ENCODE measurements at places on chromosomes 5 and 9.

DNA sequence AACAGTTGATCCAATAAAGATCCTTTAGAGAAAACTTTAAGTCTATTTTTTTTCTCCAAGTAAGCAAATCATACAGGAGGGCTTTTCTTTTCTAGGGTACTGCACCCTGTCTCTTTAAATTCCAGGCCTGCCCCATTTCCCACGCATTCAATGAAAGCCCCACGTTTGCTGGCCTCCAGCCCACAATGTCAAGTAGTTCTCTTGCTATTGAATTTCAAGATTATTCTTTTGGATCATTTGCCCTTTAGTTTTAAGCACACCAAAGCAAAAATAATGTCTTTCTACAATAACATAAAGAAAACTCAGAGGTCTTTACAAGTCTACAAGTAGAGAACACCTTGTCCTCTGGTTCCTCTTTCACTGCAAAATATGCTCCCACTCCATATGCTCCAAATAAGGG is 15.6 kb downstream of the MLLT3 start:
- peak; percentile 58 for DNase-seq

DNA sequence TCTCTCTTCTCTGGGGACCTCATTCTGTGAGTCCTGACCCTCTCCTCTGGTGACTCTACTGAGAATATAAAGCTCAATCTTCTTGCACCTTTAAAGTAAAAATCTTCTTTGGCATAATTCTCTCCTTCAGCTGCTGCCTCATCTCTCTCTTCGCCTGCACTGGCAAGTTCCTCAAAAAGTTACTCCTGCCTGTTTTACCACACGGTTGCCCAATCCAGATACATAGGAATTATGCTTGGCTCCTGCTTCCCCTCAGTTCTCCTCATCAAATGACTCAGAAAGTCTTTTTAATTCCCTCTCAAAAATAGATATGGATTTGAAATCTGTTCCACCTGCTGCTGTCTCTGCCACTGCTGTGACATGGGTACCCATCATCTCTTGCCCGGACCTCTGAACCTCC is 14.4 kb upstream of the HRCT1 start:
- no peak for DNase-seq

- no peak for DNase-seq
These were observed 562.4 kb downstream of the EBF1 start for GRCh38 chr5:158537366-158537765.

GRCh38 chr9:89662718-89663613 is 58.2 kb downstream of the GADD45G start:
- DNase-seq: no peak

GRCh38 chr5:50873595-50874277 is 207.3 kb downstream of the PARP8 start:
- DNase-seq: no peak

GRCh38 chr5:119357270-119357669 is 1.5 kb downstream of the TNFAIP8 start:
- DNase-seq: no peak

GRCh38 chr9:34451135-34451534 is 7.2 kb downstream of the FAM219A start:
- no peak for DNase-seq

- DNase-seq: no peak
These were observed 307.9 kb downstream of the CSNK1G3 start for GRCh38 chr5:123819833-123820232.

DNA sequence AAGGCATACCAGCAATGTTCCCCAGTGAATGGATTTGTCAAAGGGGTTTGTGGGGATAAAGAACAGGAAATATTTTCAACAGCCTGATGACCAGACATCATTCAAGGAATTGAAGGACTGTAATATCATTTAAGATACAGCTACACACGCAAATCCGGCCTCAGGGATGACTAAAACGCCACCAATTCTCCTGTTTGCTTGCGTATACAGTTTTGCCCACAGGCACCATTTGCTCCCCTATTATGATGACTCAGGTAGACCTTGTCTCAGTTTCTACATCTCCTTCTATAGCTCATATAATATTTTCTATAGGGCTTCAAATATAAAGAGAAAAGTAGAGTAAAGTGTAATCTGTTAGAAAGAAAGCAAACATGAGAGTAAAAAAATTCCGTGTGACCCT is 29.7 kb upstream of the ITGA1 start:
- no peak for DNase-seq

GRCh38 chr5:168676501-168676900 is 97.3 kb upstream of the PANK3 start:
- no peak for DNase-seq

GRCh38 chr5:6705959-6706358 is 7.3 kb upstream of the TENT4A start:
- DNase-seq: no peak

- no peak for DNase-seq
These were observed 79.4 kb upstream of the RASEF start for GRCh38 chr9:83142389-83142788.

- no peak for DNase-seq
These were observed 389.4 kb upstream of the SLC24A2 start for GRCh38 chr9:20178197-20178596.

DNA sequence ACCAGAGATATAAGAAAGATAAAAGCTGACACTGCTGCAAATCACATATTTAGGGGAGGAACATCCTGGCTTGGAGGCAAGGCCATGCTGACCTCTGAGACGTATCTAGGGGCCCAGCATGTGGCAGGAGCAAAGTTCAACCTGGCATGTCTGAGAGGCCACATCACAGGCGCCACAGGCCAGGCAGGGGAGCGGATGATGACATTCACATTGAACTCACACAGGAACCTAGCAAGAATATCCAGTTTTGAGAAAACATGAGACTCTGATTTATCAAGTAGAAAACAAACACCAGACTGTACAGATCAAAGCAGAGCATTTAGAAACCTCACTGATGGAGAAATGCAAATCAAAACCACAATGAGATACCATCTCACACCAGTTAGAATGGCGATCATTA is 64.2 kb upstream of the STK32A start:
- no peak for DNase-seq

DNA sequence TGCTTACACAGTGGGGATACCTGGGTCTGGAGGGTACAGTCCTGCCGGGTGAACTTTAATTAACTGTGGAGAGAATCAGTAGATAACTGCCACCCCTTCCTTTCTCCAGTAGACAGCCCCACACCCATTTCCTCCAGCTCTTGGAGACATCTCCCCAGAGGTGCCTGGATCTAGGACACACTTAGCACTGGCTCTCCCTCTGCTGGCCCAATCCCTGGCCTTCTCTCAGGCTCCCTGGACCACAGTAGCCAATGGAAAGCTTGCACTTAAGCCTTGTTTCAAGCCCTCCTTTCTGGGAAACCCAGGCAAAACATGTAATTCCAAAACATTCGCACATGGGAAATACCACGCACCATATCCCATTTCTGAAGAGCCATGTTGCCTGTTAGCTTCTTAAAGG is 169.2 kb upstream of the GAS1 start:
- DNase-seq: no peak

DNA sequence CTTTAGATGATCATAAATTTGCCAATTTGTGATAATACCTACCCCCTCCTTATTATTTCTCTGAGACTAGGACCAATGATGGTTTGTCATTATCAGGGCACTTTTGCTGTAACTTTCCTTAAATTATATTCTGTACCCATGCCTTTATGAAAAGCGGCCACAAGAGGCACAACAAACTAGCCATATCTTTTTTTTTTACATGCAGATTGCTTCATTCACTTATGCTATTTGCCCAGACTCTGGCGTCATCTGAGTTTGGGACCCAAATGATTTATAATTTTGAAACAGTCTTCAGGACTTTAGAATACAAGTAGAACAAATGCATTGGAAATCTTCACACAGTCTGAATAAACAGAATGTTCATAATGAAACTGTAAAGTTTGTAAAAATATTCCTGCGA is 408.1 kb downstream of the MAT2B start:
- no peak for DNase-seq

DNA sequence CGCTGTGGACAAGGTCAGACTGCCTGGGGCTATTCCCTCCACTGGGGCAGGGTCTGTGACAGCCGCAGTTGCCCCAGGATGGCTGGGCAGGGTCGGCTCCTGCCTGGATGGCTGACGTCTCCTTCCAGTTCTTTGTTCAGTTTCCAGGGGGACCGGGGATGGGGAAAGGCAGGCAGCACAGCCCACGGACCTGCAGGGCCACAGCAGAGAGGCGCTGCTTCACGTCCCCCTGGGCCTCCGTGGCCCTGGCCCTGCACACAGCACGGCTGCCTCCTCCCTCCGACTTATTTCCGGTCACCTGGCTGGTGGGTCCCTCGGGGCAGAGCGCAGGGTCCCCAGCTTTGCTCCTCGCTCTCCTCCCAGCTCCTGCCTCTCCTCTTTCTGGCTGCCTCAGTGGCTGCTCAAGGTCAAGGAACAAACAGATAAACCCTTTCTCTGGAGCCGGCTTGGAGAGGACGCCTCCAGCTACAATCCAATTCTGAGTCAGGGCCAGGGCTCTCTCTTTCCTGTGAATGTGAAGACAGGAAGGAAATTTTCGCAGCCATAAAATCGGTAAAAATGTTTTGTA is 169.7 kb downstream of the C9orf50 start:
- DNase-seq: no peak

GRCh38 chr5:15365070-15365469 is 134.9 kb upstream of the FBXL7 start:
- no peak for DNase-seq

GRCh38 chr9:83706676-83707517 is 861 bp downstream of the UBQLN1 start:
- DNase-seq: no peak

DNA sequence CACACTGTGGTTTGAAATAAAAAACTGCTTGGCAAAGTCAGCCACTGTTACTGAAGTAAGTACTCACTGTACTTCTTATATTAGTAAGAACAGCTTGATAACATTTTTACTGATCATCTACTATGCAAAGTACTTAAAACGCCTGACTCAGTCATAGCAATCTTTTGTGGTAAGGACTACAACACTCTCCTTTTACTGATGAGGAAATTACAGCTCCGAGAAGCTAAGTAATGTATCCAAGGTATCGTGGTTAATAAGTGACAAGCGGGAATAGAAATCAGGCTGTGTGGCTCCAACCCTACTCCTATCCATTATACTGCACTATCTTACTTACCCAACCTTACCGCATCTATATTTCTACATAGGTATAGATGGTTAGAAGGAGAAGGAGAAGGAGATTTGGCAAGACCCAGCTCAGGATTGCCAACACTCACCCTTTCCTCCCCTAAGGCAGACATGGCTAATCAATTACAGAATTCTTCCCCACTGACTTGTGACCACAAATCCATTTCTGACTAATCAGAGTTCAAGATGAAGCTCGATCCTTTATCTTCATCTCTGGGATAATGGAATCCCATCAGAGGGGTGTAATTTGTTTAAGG is 281.4 kb downstream of the SPOCK1 start:
- DNase-seq: peak; percentile 11

DNA sequence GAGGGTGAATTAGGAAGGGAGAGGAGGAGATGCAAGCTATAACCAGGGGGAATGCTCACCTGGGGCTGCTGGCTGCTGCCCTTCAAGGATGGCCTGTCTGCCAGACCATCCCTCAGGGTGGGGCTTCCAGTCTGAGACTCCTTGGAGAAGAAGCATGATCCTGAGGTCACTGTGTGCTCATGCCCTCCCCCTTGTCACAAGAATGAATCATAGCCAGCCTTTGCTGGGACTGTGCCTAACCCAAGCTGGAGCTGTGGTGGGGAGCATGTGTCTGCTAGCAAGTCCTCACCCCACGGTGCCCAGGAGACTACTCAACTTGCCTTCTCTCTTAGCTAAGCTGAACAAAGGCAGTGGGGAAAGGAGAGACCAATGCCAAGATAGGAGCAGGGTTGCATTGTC is 463.6 kb downstream of the SPOCK1 start:
- DNase-seq: no peak

- DNase-seq: no peak
These were observed 239.2 kb upstream of the TRIM32 start for GRCh38 chr9:116447934-116448333.

DNA sequence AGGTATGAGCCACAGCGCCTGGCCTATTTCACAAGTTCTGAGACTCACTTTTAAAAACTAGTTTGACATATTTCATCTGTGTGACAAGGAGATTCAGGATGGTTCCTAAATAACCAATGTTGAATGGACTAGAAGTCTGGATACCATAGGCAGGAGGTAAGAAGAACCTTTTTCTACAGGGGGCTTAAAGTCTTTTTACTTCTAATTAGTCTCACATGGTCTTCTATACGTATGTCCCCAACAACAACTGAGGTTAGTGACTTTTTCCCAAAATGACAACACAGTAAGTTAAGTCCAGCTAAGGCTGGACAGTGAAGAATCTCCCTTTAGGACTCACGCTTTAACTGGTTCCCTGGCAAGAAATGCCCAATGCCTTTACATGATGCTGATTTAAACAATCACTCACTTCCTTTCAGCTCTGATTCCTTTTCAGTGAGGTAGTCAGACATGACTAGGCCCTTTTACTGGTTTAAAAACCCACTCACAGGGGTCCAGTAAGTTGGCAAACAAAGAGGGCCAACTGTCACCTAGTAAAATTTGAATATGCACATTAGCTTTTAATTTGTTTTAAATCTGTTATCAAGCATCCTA is 12.1 kb upstream of the HAUS6 start:
- no peak for DNase-seq

DNA sequence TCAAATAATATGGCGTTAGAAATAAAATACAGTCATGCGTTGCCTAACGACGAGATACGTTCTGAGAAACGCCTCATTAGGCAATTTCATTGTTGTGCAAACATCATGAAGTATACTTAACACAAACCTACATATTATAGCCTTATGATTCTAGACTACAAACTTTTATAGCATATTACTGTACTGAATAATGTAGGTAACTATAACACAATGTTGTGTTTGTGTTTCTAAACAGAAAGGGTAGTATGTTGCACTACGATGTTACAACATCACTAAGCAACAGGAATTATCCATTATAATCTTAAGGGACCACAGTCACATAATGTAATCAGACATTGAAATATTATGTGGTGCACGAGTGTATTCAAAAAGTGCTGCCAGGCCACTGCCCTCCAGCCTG is 3.0 kb upstream of the SMC2 start:
- DNase-seq: no peak

DNA sequence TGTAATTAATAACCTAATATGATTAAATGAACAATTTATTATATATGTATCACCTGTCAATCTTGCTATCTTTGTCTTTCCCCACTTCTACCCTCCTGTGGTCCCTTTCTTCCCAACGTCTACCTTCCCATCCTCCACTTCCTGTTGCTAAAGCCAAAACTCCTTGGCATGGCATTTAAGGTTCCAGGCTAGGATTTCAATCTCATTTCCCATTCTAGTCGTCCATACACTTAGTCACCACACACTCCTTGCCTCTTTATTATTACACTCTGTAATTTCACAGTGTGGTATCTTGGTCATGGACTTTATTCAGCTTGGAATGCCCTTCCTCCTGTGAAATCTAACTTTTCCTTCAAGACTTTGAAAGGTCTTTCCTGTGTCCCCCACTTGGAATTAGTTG is 115.3 kb downstream of the SEMA6A start:
- DNase-seq: no peak
